Stimulated activated CD8-positive, alpha-beta memory T cell treated with anti-CD3 and anti-CD28 coated beads, Interleukin-4, amount 100 ng/mL, for 1 hour (primary cell): ENCODE measurements at places on chromosomes 11 and 22.

- no peak for DNase-seq
Observed at GRCh38 chr11:100816823-100817222, 129.7 kb downstream of the ARHGAP42 start.

- no peak for DNase-seq
Observed at GRCh38 chr11:87722756-87723565, 452.3 kb downstream of the RAB38 start.

DNA sequence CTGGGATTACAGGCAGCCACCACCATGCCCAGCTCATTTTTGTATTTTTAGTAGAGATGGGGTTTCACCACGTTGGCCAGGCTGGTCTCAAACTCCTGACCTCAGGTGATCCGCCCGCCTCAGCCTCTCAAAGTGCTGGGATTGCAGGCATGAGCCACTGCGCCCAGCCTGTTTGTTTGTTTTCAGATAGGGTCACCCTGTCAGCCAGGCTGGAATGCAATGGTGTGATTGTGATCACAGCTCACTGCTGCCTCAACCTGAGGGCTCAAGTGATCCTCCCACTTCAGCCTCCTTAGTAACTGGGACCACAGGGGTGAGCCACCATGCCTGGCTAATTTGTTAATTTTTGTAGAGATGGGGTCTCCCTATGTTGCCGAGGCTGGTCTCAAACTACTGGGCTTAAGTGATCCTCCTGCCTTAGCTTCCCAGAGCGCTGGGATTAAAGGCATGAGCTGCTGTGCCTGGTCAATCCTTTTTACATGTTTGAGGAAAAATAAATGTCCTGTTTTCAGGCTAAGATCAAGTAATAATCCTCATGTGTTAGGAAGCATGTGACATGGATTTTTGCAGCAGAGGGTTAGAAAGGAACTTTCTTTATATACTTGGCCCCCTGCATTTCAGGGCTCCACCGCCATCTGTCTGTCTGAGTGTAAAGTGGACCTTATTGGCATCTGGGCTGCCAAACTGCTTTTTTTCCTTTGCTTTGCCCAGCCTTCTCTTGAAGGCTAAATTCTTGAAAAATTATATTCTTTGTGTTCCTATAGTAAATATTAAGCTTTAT is 4.8 kb upstream of the SLC3A2 start:
- no peak for DNase-seq

- DNase-seq, result no peak
Observed at GRCh38 chr11:67689178-67689577, 14.8 kb upstream of the ALDH3B2 start.

- DNase-seq, result no peak
Observed at GRCh38 chr11:27244900-27245299, 118.1 kb downstream of the CCDC34 start.

DNA sequence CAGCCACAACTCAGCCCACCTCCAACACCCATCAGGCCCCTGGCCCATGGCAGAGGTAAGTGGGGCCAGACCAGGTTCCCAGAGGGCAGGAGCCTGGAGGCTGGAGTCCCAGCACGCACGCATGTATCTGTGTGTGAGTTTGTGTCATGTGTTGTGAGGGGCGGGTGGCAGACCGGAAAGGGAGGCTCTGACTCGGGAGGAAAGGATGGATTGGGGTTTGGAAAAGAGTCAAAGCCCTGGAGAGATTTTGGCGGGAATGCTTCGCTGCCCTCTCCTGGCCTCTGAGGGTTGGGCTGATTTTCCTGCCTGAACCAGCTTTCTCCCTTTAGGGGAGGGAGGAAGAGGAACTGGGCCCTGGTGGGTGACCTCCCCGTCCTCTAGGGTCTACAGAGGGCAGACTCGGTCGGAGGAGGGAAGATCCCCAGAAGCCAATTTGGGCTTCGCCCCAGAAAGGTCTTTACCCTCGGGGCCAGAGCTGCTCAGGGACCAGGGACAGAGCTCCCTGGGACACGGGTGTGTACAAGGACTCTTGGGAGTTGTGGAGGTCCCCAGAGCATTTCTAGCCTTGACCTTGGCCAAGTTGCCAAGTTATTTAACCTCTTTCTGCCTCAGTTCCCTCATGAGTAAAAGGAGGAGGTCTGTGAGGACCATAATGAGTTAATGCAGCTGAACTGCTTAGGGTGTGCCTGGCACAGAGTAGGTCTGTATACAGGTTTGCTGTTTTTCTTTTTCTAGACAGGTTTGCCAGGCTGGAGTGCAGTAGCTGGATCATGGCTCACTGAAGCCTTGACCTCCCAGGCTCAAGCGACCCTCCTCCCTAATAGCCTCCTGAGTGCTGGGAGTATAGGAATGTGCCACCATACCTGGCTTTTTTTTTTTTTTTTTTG is 6.9 kb downstream of the C11orf68 start:
- DNase-seq, result no peak

- DNase-seq, result no peak
Observed at GRCh38 chr11:441418-442274, at the start of gene ANO9. ANO9 (minus strand) TSS chr11:442011; CDS start chr11:441926, 85 bp downstream.

GRCh38 chr11:35602160-35602793 is 16.0 kb upstream of the FJX1 start:
- DNase-seq, result no peak

- DNase-seq, result no peak
Observed at GRCh38 chr11:106691807-106692365, 326.4 kb downstream of the GUCY1A2 start.

- no peak for DNase-seq
Observed at GRCh38 chr22:42743501-42743991, 22.9 kb upstream of the A4GALT start.

DNA sequence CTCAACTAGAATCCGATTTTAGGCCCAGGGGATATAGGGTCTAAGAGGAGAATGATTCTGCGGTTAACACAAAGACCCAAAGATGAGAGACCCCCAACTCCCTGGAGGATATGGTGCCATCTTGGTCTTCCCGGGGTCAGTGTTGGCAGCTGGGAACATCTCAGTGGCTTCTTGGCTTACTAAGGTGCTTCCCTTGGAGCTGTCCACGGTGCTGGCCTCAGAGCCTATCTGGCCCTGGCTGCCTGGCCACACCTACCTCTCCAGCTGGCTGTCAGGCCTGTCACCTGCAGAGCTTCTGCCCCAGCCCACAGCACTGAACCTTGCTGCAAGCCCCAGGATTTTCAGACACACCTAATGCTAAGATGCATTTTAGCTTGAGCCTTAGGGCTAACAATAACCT is 70.7 kb upstream of the THY1 start:
- no peak for DNase-seq

DNA sequence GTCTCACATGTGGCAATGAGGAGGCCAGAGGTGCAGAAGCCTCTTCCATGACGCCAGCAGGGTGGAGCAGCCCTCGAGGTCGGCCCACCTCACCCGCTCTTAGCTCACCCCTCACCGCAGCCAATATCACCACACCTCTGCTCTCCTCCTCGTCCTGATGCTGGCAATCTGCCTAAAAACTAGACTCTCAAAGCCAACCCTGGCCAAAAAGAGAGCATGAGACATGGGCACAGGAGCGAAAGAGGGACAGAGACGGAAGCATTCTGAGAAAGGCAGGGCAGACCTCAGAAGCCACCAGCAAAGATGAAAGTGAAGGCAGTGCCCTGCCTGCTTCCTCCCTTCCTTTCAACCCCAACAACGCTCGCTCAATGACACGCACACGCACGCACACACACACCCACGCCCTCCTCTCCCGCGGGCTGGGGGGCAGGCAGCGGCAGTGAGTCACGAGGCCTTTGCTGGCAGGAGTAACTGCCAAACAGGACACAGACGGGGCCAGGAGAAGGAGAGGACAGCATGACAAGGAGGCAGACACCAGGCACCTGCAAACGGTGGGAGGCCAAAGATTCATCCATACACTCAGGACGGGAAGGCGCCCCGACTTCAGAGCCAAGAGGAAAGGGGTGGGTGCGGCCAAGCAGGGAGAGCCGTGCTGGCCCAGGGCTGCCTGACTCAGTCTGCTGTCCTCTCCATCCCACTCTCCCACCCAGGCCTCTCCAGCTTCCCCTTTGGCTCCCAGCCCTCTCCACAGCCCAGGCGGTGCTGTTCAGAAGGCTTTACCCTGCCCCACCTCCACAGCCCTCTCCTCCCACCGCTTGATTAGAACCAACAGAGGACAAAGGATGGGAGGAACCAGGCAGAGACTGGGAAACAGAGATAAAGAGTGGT is 11.4 kb downstream of the IGSF9B start:
- peak; percentile 62 for DNase-seq

GRCh38 chr22:37229012-37229804 is 14.9 kb downstream of the RAC2 start:
- no peak for DNase-seq

DNA sequence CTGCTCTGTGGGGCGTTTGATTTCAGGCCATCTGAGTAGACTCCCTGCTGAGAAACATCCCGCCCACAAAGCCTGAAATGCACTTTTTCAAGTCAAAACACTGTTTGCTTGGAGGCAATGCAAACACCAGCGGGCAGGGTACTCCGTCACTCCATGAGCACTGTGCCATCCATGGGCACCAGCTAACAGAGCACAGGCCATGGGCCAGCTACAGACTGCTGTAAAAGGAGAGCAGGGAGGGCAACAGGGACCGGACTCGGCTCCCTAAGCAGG is 16.6 kb upstream of the EFCAB6 start:
- DNase-seq, result no peak

DNA sequence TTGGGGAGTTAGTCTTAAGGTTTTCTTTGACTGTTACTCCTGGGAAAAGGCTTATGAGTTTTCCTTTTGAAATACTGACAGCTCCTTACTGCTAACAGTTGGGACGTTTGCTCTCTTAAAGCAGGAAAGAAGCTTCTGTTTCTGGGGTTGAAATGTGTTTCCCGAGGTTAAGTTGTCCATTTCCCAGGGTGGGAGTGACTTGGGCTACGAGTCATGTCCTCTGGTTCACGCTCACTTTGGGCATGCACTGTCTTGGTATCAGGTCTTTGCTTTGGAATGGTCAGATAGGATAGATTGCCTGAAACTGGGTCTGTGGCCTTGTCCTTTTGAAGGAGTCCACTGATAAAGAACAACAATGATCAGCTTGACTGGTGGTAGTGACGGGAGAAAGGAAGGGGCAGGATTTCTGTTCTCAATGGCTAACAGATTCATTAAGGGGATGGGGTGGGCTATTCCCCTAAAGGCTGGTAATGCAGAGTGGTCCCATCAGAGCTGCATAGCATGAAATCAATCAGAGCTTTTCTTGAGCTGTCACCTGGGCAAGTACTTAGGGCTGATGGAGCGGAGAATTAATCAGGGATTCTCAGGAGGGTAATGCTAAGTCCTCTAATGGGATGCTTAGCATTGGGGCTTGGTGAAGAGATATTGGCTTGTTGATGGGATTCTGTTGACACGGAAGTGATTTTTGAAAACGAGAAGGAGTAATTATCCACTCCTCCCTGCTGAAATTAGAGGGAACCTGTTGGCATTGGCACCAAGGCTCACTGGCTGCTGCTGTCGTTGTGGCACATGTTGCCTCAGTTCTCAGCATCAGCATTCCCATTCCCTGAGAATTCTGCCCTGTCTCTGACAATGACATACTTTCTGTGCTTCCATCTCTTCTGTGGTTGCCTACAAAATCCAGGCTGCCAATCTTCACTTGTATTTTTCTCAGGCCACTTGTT is 81.6 kb downstream of the TEAD1 start:
- DNase-seq, result no peak
